SJSA1 (cell line): ENCODE measurements at places on chromosomes 13 and 19. TPM values are rescaled to one million over a fixed set of nuclear protein-coding genes. Genes with fewer than 3 reads are reported as not detected.

GRCh38 chr13:24261566-24261965 lies 47.8 kb upstream of the C1QTNF9 start:
- no peak overlapping the region for H3K27ac ChIP-seq
- H3K36me3 ChIP-seq: no peaks in the 10 kb centered on the region; the same call in 1 of the 2 replicates
- no peak for DNase-seq
- H3K27me3 ChIP-seq: no peaks in the 10 kb centered on the region
- no peaks in the 10 kb centered on the region for H3K4me1 ChIP-seq
- no peak overlapping the region for H3K4me3 ChIP-seq

GRCh38 chr13:67090856-67091255 lies 139.3 kb downstream of the PCDH9 start:
- no peak overlapping the region for H3K27ac ChIP-seq
- no peak overlapping the region for H3K4me3 ChIP-seq
- no peaks in the 10 kb centered on the region for H3K27me3 ChIP-seq
- H3K4me1 ChIP-seq: no peaks in the 10 kb centered on the region
- DNase-seq: no peak
- no peaks in the 10 kb centered on the region for H3K36me3 ChIP-seq

DNA sequence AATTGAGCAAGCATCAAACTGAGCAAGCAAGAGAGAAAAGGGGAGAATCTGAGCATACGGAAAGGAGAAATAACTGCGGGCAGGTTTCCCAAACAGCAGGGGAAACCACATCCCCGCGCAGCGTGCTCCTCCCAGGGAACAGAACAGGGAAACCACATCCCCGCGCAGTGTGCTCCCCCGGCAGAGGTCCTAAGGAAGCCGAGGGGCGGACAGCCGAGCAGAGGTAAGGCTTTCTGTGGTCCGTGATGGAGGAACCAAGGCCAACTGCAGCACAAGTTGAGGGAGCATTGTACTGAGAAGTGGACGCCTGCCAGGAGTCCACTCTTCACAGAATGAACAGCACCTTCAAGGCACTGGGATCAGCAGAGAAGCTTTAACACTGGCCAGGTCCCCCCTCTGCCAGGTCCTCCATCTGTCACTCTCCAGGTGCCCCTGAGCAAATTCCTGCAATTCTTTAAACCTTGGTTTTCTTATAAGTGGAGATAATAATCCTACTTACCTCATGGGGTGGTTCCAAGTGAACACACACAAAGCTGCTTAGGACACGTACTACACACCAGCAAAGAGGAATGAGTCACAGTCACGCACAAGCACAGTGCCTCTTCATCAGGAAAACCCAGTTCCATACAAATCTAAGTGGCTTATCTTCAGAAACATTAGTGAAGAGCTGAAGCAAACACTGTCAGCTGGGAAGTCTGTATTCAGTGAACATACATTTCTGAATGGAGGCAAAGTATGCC lies 23.0 kb upstream of the LAMP1 start:
- H3K4me1 ChIP-seq: peaks cover 24% of the 10 kb centered on the region
- no peak overlapping the region for H3K27ac ChIP-seq
- no peak for DNase-seq
- H3K4me3 ChIP-seq: no peak overlapping the region
- H3K36me3 ChIP-seq: no peaks in the 10 kb centered on the region

GRCh38 chr19:41714598-41714997 lies 6.2 kb downstream of the CEACAM5 start:
- no peaks in the 10 kb centered on the region for H3K4me1 ChIP-seq
- H3K36me3 ChIP-seq: no peaks in the 10 kb centered on the region
- H3K27me3 ChIP-seq: peaks cover 21% of the 10 kb centered on the region
- no peak for DNase-seq
- no peak overlapping the region for H3K27ac ChIP-seq
- H3K4me3 ChIP-seq: no peak overlapping the region

DNA sequence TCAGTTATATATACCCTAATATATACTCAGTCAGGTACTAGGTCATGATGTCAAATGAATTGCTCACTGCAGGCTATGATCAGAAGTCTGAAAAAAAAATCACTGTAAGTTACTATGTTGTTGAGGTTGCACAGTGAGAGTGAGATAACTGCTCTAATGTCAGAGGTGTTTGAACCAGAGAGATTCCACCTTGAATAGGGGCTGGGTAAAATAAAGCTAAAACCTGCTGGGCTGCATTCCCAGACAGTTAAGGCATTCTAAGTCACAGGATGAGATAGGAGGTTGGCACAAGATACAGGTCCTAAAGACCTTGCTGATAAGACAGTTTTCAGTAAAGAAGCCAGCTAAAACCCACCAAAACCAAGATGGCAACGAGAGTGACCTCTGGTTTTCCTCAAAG lies 10.2 kb downstream of the EPSTI1 start:
- 0 out of 2 replicates have a peak overlapping the region, but pooled peaks have one; percentile 13 for H3K27ac ChIP-seq
- DNase-seq: no peak
- no peaks in the 10 kb centered on the region for H3K27me3 ChIP-seq
- H3K4me3 ChIP-seq: no peak overlapping the region
- no peaks in the 10 kb centered on the region for H3K36me3 ChIP-seq

GRCh38 chr13:61111529-61111928 lies 304.1 kb downstream of the PCDH20 start:
- DNase-seq: no peak
- H3K4me1 ChIP-seq: no peaks in the 10 kb centered on the region
- no peak overlapping the region for H3K4me3 ChIP-seq
- H3K36me3 ChIP-seq: no peaks in the 10 kb centered on the region
- no peak overlapping the region for H3K27ac ChIP-seq
- H3K27me3 ChIP-seq: no peaks in the 10 kb centered on the region

DNA sequence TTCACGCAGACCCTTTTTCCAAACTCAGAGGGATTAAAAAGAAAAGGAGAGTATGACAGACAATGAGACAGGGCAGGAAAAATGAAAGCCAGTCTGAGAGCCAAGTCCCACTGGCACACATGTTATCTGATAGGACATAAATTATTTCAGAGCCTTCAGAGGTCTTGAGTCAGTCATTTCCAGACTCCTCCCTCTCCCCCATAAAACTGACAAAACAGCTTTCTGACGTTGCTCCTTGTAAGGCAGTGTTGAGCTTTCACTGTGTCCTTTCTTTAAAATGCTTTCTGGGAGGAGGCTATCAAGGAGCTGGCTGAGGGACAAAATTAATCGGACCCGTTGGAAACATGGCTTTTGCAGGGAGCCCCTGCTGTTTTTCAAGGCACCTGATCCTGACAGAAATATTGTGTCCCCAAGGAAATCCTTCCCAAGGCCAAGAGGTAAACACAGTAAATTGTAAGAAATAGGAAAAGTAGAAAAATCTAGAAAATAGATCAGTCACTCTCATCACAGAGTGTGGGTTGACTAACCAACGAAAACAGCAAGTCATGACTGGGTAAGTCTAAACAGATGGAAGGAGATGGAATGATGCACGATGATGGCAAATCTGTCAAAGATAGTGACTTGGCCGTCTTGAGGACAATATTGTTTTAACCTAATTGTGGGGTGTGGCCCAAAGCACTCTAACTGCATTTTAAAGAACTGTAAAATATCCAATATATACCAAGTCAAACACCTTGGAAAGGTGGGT lies 89.7 kb downstream of the DCT start:
- H3K27ac ChIP-seq: no peak overlapping the region
- no peaks in the 10 kb centered on the region for H3K4me1 ChIP-seq
- H3K4me3 ChIP-seq: no peak overlapping the region
- DNase-seq: no peak
- no peaks in the 10 kb centered on the region for H3K27me3 ChIP-seq

GRCh38 chr13:51524829-51525566 lies 59.3 kb upstream of the WDFY2 start:
- H3K27ac ChIP-seq: no peak overlapping the region
- no peak overlapping the region for H3K4me3 ChIP-seq
- H3K4me1 ChIP-seq: peaks cover 2% of the 10 kb centered on the region; the same call in 1 of the 2 replicates

GRCh38 chr19:44903602-44904425 lies 1.8 kb upstream of the APOE start:
- no peak overlapping the region for H3K27ac ChIP-seq
- H3K36me3 ChIP-seq: peaks cover 54% of the 10 kb centered on the region

DNA sequence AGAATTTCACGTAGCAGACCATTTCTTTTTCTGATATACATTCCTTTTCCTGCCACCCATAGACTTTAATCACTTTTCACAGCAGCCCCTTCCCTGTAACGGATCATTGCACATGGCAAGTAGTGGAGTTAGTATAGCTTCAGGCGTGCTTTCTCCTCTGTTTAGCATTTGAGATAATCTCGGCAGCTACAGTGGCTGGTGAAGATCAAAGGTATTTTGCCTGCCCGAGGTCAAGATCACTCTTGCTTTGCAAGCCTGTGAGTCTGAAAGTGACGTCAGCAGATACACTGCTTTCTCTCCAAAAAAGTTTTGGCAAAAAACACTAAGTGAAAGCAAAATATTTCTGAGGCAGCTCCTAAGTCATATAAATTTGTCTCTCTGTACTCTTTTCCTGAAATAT lies 260.0 kb downstream of the NDFIP2 start:
- no peaks in the 10 kb centered on the region for H3K4me1 ChIP-seq
- DNase-seq: no peak
- H3K27ac ChIP-seq: no peak overlapping the region

DNA sequence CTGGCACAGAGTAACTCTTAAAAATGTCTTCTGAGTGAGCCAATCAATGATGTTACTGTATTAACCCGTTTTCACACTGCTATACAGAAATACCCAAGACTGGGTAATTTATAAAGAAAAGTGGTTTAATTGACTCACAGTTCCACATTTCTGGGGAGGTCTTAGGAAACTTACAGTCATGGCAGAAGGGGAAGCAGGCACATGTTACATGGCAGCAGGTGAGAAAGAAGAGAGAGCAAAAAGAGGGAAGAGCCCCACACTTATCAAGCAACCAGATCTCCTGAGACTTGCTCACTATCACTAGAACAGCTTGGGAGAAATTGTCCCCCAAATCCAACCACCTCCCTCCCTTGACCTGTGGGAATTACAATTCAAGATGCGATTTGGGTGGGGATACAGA lies 97.6 kb upstream of the MIR17HG start:
- no peak for DNase-seq
- H3K27ac ChIP-seq: no peak overlapping the region
- no peak overlapping the region for H3K4me3 ChIP-seq
- no peaks in the 10 kb centered on the region for H3K4me1 ChIP-seq
- no peaks in the 10 kb centered on the region for H3K27me3 ChIP-seq

DNA sequence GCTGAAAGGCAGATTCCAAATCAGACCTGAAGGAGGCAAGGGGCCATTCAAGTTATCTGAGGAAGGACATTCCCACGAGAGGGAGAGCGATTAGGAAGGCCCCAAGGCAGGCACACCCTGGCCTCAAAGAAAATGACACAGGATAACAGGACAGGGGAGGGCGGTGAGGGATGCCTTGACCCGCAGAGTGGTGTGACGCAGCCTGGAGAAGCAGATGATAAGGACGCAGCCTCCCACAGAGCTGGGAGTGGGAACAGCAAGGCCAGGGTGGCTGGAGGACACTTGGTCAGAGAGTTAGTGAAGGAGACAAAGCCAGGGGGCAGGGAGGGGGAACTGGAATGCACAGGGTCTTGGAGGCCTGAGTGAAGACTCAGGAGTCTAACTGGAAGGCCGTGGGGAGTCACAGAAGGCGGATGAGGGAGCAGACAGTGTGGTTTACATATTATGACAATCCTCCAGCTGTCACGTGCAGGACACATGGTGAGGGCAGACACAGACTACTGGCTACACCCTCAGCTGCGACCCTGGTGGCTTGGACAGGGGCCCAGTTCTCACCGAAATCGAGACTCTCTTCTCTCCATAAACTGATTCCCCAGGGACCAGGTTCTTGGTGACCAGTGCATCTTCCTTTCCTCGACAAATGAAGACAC lies 5.8 kb upstream of the DYRK1B start:
- H3K27ac ChIP-seq: no peak overlapping the region
- peaks cover 7% of the 10 kb centered on the region for H3K4me1 ChIP-seq
- H3K36me3 ChIP-seq: peaks cover 57% of the 10 kb centered on the region
- H3K27me3 ChIP-seq: no peaks in the 10 kb centered on the region
- no peak overlapping the region for H3K4me3 ChIP-seq

DNA sequence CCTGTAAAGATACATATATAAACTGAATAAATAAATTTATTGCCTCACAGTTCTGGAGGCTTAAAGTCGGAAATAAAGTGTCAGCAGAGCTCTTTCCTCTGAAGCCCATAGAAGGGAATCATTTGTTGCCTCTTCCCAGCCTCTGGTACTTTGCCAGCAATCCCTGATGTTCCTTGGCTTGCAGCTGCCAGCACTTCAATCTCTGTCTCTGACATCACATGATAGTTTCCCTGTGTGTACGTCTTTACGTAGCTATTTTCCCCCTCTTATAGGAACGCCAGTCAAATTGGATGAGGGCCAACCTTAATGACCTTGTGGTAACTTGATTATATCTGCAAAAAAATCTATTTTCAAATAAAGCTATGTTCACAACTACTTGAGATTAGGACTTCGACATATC lies 250.9 kb downstream of the LIG4 start:
- no peak overlapping the region for H3K4me3 ChIP-seq
- no peaks in the 10 kb centered on the region for H3K4me1 ChIP-seq
- DNase-seq: no peak
- H3K27me3 ChIP-seq: peaks cover 41% of the 10 kb centered on the region
- no peaks in the 10 kb centered on the region for H3K36me3 ChIP-seq

- DNase-seq: peak; percentile 46
- no peaks in the 10 kb centered on the region for H3K27me3 ChIP-seq
- no peak overlapping the region for H3K4me3 ChIP-seq
- H3K4me1 ChIP-seq: peaks cover 10% of the 10 kb centered on the region
These were observed 50.5 kb upstream of the UBE2L5 start for GRCh38 chr13:30371649-30372265.

DNA sequence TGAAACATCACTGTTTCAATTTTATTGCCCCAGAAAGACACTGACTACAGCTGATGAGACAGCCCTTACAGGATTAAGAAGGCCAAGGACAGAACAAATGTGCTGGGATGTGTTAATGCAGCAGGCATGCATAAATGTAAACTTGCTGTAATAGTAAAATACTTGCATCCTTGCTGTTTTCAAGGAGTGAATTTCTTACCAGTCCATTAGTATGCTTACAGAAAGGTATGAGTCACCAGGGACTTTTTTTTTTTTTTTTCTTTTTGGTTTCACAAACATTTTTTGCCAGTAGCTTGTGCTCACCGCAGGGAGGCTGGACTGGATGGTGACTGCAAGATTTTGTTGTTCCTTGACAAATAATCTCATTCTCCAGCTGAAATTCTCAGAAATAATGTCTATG lies 55.1 kb downstream of the GPR180 start:
- H3K4me3 ChIP-seq: no peak overlapping the region
- peaks cover 15% of the 10 kb centered on the region for H3K4me1 ChIP-seq
- no peaks in the 10 kb centered on the region for H3K36me3 ChIP-seq
- H3K27ac ChIP-seq: peak overlapping the region; percentile 67
- 0 out of 2 replicates have a peak, but pooled peaks cover 3% of the 10 kb centered on the region for H3K27me3 ChIP-seq

DNA sequence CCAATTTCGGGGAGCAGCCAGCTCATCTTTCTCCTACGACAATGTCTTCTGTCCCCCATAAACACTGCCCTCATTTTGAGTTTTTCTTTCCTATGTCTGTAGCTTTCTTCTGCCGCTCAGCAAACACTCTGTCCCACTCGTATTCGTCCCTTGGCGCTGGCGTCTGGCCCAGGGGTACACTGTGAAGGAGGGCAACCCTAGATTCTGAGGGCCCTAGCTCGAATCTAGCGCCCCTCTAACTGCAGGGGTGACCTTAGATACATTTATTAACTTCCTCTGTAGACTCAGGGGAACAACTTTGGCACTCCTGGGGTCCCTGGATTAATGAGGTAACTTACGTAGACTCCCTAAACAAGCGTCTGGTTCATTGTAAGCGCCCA lies 677 bp upstream of the LRCH1 start:
- no peaks in the 10 kb centered on the region for H3K27me3 ChIP-seq
- peak overlapping the region; percentile 80 for H3K4me3 ChIP-seq
- peaks cover 11% of the 10 kb centered on the region for H3K36me3 ChIP-seq
- DNase-seq: no peak

B3GNT8 gene
- not detected in 2 replicates for total RNA-seq

DENND1C gene
- total RNA-seq: not detected in 2 replicates

TPTE2 gene
- not detected in 2 replicates for total RNA-seq

CTXN1 gene
- total RNA-seq: not detected in 2 replicates
